ENCODE measurements at places on chromosomes 7 and 10. TPM values are rescaled to one million over a fixed set of nuclear protein-coding genes. Genes with fewer than 3 reads are reported as not detected.

TAS2R5 gene
- total RNA-seq: 0.36 TPM

LRRTM3 gene
- total RNA-seq: under 0.01 TPM

RGR gene
- total RNA-seq: not detected

ASZ1 gene
- total RNA-seq: not detected

LDB3 gene
- total RNA-seq: 0.28 TPM

- peaks cover 10% of the 10 kb centered on the region for H3K4me1 ChIP-seq
- no peak overlapping the region for H3K4me3 ChIP-seq
- H3K36me3 ChIP-seq: no peaks in the 10 kb centered on the region
- H3K27ac ChIP-seq: no peak overlapping the region
Observed at GRCh38 chr10:114683593-114683992, 25.5 kb upstream of the ABLIM1 start.

DNA sequence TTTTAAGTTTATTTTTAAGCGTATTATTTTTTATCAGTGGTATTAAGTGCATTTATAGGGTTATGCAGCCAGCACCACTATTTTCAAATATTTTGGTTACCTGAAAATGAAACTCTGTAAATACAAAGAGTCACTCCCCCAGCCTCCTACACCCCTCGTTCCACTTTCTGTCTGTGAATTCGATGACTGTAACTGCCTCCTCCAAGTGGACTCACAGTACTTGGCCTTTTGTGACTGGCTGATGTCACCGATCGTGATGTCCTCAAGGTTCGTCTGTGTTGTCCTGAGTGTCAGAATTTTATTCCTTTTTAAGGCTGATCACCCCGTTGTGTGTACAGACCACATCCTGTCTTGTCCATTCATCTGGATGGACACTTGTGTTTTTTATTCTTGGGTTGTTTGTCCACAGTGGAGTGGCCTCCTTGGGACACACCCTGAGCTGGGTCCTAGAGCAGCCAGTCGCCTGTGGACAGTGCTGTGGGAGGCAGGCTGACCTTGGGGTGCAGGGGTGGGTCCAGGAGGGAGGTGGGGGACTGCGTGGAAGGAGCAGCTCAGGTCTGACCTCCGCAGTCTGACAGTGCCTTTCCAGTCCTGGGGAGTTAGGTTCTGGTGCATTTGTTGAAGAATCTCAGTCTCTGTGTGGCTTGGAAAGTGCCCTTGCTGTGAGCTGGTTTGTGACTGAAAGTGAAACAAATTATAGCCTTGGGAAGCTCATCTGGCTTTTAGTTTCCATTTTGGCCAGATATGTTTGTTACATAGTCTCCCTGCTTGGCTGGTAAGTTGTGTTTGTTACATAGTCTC lies 6.9 kb downstream of the MTG1 start:
- no peak for DNase-seq
- peaks cover 2% of the 10 kb centered on the region for H3K4me1 ChIP-seq
- H3K27ac ChIP-seq: no peak overlapping the region
- H3K4me3 ChIP-seq: no peak overlapping the region
- H3K36me3 ChIP-seq: peaks cover 55% of the 10 kb centered on the region

- H3K27me3 ChIP-seq: no peaks in the 10 kb centered on the region
- H3K36me3 ChIP-seq: peaks cover 30% of the 10 kb centered on the region
- H3K4me1 ChIP-seq: no peaks in the 10 kb centered on the region
- no peak overlapping the region for H3K27ac ChIP-seq
Observed at GRCh38 chr10:69389827-69390490, 26.8 kb downstream of the TACR2 start.

- DNase-seq: no peak
- no peaks in the 10 kb centered on the region for H3K36me3 ChIP-seq
- H3K4me1 ChIP-seq: no peaks in the 10 kb centered on the region
- H3K4me3 ChIP-seq: no peak overlapping the region
- H3K27ac ChIP-seq: no peak overlapping the region
- no peaks in the 10 kb centered on the region for H3K27me3 ChIP-seq
Observed at GRCh38 chr10:65423043-65423442, 1502.8 kb upstream of the LRRTM3 start.

DNA sequence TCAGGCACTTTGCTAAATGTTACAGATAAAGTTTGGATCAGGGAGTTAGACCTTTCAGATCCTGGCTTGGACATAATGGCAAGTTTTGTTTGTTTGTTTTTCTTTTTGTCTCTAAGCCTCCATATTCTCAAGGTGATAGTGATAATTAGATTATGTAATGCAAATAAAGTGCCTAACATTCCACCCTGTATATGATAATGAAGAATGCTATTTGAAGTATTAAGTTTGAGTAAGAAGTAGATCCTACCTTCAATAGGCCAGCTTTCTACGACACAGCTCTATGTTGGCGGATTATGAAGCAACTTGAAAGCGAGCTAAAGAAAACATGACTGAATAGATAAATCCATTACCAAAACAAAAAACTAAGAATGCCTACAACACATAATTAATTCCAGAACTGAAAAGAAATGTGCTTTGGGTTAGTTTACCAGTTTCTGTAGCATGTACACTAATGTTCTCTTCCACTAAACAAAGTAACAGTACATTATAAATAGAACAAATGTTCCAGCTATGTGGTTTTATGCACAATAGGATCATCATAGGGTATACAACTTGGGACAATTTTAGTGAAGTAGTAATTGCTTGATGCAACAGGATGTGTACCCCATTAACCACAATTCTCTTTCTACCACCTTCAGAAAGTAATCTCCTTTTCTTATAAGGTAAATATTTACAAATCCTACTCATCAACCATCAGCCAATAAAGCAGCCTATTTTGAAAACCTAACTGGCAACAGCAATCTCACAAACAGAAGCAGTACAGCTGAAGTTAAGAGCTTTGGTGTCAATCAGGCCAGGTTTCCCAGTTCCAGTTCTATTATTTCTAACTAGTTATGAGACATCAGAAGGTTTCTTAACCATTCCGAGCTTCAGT lies 1.5 kb downstream of the SEM1 start:
- peaks cover 1% of the 10 kb centered on the region for H3K4me1 ChIP-seq
- H3K36me3 ChIP-seq: peaks cover 2% of the 10 kb centered on the region
- H3K27ac ChIP-seq: no peak overlapping the region
- H3K4me3 ChIP-seq: no peak overlapping the region
- DNase-seq: no peak
- no peaks in the 10 kb centered on the region for H3K27me3 ChIP-seq

- peaks cover 6% of the 10 kb centered on the region for H3K27me3 ChIP-seq
- no peaks in the 10 kb centered on the region for H3K4me1 ChIP-seq
- no peak overlapping the region for H3K4me3 ChIP-seq
- no peak for DNase-seq
- no peaks in the 10 kb centered on the region for H3K36me3 ChIP-seq
Observed at GRCh38 chr7:43458330-43459018, 124.4 kb upstream of the STK17A start.

- DNase-seq: no peak
- peaks cover 56% of the 10 kb centered on the region for H3K27me3 ChIP-seq
- no peak overlapping the region for H3K27ac ChIP-seq
Observed at GRCh38 chr7:128122576-128123290, 91.5 kb upstream of the LRRC4 start.

GRCh38 chr10:88893611-88894010 lies 13.6 kb downstream of the STAMBPL1 start:
- H3K27me3 ChIP-seq: no peaks in the 10 kb centered on the region
- H3K4me1 ChIP-seq: peaks cover 40% of the 10 kb centered on the region
- H3K36me3 ChIP-seq: peaks cover 2% of the 10 kb centered on the region
- DNase-seq: peak; percentile 40
- no peak overlapping the region for H3K4me3 ChIP-seq

Data from IMR-90 (cell line).